ENCODE measurements at places on chromosomes 13 and 19. TPM values are rescaled to one million over a fixed set of nuclear protein-coding genes. Genes with fewer than 3 reads are reported as not detected.
A peak's percentile ranks its signal among the peaks of the same experiment; 100 is the strongest.

Gene PROZ
- not detected for total RNA-seq

Gene SMIM24
- not detected for total RNA-seq

Gene ELAVL1
- 47.1 TPM for total RNA-seq

Gene CYP4F2
- not detected for total RNA-seq

- no peak for DNase-seq
These were observed 60.0 kb downstream of the MLLT1 start for GRCh38 chr19:6219586-6220290.

- DNase-seq, result no peak
These were observed 198.6 kb downstream of the TEX29 start for GRCh38 chr13:111519041-111519440.

- DNase-seq, result peak; percentile 83
These were observed 459 bp downstream of the PCDH20 start for GRCh38 chr13:61415058-61415721.

- DNase-seq, result no peak
These were observed 180.5 kb downstream of the EFNB2 start for GRCh38 chr13:106354961-106355360.

DNA sequence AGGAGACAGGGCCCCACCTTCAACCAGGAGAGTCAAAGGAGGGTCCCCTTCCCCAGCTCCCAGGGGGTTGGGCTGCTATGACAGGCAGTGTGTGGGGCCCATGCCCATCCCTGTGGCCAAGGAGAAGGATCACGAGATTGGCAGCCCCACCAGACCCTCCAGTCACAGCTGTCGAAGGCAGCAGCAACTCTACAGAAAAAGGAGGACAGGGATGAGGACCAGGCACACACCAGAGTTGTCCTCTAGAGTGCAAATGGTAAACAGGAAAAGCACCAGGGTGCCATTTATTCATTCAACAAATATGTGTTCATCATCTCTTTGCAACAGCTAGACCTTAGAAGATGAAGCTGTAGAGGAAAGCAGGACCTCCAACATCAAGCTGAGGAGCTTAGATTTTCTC is 4.1 kb downstream of the PTH2 start:
- DNase-seq, result no peak

DNA sequence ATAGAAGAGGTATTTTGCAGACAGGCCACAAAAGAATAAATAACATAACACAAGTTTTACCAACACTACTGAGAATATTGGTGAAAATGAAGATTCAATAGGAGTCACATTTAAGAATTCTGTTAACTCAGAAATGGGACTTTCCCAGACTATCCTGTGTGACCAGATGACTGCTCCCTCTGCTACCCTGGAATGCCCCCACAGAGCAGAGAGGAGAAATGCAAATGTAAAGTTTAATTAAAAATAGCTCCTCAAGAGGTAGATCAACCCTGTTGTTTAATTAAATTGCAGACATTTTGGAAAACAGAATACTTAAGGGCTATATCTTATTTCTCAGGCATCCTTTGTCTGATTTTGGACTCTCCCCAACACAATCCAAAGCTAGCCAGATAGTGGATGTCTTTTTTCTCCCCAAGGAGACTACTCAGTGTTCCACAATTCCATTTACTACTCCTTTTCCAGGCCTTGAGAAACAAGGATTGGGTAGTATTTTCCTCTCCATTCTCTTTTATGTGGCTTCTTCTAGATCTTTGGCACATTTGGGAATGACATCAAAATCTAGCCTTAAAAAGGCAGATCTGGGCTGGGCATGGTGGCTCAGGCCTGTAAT is 104.7 kb upstream of the TSC22D1 start:
- no peak for DNase-seq

DNA sequence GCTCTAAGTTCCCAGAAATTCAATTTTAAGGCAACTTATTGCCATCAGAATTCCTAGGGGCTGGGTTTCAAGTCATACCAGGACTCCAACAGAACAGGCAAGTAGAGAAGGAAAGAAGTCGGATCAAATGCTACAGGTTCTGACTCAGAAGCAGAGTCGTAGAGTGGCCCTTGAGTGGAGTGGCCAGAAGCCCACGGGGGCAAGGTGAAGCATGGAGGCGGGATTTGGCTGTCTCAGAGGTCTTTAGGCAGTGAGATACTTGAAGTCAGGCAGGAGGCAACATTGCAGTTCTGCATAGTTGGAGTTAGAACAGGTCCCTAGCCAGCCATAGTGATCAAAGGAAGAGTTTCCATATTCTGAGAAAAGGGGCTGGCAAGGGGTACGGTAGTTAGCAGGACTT is 111.6 kb downstream of the NHLRC3 start:
- no peak for DNase-seq

DNA sequence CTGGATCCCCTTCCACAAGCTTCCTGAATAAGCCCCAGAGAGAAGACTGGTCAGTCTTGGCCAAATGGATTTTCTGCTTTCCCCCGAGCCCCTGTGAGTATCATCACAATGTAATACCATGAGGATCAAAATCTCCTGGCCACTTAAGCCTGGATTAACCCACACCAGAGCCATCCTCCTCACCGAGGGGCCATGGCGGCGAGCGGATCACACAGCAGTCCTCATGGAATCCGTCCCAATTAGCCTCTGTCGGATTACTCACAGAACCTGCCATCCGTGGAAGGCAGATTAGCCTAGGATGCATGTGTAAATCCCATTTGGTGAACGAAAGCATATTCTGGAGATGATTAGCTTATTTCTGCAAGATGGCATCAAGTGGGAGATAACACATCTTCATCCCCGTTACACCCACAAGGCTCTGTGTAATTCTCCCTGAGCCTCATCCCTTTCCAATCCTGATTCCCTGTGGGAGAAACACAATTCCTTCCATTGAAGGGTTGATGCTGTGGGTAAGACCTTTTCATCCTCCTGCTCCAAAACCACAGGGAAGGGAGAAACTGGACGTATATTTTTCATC is 42.5 kb downstream of the GNG7 start:
- DNase-seq, result no peak

GRCh38 chr19:43305642-43306041 is 36.3 kb upstream of the PSG9 start:
- no peak for DNase-seq

DNA sequence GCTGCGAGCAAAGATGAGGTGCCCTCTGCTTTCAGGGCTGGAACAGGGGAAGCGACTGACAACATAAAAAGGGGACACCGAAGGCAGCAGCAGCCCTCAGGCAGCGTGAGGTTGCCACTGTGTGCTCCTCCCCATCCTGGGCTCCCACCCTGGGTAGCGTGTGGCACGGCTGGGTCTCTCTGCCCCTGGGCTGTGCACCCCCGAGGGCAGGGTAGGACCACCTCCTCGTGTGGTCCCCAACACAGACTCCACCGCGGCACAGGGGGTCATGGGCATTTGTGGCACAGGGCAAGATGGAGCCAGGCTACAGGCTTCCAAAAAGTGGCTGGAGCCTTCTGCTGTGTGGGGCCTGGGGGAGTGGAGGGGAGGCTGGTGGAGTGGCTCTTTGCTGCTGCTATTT is 6.5 kb upstream of the RSPH6A start:
- DNase-seq, result no peak
